ENCODE measurements at places on chromosomes 11 and 22. TPM values are rescaled to one million over a fixed set of nuclear protein-coding genes. Genes with fewer than 3 reads are reported as not detected.

DNA sequence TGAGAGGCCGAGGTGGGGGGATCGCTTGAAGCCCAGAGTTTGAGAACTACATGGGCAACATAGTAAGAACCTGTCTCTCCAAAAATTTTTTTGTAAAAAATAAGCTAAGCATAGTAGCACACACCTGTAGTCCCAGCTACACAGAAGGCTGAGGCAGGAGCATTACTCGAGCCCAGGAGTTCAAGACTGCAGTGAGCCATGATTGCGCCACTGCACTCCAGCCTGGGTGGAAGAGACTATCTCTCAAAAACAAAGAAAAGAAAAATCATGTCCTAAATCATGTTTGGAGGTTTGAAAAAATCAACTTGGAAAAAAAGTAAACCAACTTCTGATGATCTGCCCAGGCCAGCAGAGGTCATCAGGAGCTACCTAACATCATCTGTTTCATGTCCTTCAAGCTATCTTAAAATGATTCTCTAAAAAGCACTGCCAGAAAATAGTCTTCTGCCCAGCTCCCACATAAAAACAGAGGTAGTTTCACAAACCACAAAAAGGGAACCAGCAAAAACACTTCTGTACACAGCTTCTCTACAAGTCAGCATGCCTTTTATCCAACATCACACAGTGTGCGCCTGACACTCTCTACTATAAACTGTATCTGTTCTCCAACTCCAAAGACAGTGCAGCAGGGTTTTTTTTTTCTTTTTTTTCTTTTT, 165.0 kb downstream of the SOX6 start:
- no peak for DNase-seq

- DNase-seq, result no peak
These were observed 26.8 kb downstream of the PAK1 start for GRCh38 chr11:77446911-77447629.

DNA sequence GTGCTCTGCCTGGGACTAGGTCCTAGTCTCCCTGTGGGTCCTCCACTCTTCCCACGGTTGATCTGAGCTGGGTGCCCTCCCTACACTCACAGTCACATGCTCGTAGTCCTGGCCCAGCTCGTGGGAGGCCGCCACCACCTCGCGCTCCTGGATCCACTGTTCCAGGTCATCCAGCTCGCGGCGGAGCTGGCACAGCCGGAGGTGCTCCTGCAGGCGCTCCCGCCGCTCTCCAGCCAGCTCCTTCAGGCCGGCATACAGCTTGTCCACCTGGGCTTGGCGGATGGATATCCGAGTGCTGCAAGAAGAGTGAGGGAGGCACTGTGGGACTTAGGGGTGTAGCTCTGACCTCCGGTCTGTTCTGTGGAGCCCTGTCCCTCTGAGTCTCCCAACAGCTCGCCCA, 14.8 kb upstream of the RBM4B start:
- no peak for DNase-seq

Gene LAYN
- 19.2 TPM for total RNA-seq
